ENCODE measurements at places on chromosomes 1 and 21.

- DNase-seq = no peak
Measured at GRCh38 chr21:34836103-34836932, 167.5 kb downstream of the CLIC6 start.

- DNase-seq = no peak
Measured at GRCh38 chr1:160718210-160718609, 6.6 kb upstream of the CD48 start.

DNA sequence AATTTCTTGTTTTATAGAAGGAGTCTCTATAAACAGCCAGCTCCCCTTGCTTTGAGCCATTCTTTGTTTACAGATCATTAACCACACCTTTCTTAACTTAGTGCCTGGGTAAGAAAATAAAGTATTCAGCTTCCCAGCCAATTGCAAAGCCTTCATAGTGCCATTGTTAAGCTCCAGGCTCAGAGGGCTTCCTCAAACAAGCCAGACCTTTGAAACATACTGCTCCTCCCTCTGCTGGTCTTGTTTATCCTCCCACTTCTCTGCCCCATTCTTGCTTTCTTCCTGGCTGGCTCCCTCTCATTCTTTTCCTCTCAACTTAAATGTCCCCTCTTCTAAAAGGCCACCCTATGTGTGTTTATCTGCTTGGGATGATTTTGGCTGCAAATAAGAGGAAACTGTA lies 319.4 kb upstream of the ST6GALNAC5 start:
- DNase-seq = no peak

- DNase-seq = no peak
Measured at GRCh38 chr21:24705201-24705600, 902.1 kb downstream of the MRPL39 start.

GRCh38 chr1:181097242-181097641 lies 8.7 kb downstream of the IER5 start:
- no peak for DNase-seq

DNA sequence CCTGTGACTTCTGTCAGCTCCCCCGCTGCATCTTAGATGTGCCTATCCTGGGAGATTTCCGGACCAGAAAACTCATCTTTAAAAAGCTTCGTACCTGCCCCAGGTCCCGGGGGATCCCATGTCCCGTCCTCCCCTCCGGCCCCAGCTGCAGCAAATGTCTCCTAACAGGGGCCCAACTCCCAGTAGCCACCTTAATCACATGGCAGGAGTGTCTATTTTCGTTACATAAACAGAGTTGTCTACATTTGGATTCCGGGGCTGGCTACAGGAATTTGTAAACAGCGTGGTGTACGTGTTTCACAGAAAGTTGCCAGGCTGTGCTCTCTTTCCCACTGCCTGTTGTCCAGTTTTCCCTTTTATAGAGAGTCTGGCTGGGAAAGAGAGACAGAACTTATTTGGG lies 17.9 kb upstream of the KCNE2 start:
- DNase-seq = no peak

- DNase-seq = peak; percentile 35
Measured at GRCh38 chr1:41416552-41417334, 55.5 kb downstream of the FOXO6 start.

Measured in stimulated activated CD8-positive, alpha-beta memory T cell treated with anti-CD3 and anti-CD28 coated beads, Interleukin-15, amount 100 ng/mL, for 4 hours (primary cell).